ENCODE measurements at places on chromosomes 5 and 9.
A peak's percentile ranks its signal among the peaks of the same experiment; 100 is the strongest.

DNA sequence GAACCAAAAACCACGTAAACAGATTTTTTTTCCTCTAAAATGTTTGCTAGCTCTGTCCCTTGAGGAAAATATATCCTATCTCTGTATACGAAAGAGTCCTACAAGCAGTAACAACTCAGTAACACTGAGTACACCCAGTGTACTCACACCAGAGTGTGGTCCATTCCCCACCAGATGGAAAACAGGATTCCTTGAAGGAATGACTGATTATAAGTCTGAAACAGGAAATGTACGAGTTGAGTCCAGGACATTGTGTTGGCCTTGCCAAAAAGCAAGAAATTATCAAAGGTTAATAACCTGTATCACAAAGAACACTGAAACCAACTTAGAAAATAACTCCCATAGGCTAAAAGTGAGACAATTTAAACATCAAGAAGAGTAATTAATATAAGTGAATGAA lies 20.4 kb downstream of the GOLPH3 start:
- no peak for DNase-seq

DNA sequence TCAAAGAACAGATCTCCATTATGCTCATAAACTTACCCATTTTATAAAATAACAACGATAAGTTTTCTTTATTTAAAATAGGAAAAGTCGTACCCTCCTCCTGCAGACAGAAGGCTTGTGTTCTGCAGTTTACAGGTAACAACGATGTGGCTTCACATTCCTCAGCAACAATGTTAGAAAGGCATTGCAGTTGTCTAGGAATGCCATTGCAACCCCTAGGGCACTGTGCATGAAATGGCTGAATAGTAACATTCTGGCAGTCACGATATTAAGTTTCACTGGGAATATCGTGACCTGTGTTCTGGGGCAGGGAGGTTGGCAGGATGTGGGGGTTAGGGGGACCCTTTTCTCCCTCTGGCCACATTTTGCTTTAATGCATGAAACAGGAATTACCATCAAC lies 331.9 kb downstream of the DEPDC1B start:
- DNase-seq: no peak

GRCh38 chr9:84239343-84239742 lies 101.2 kb downstream of the SLC28A3 start:
- DNase-seq: no peak

GRCh38 chr5:173901705-173902104 lies 13.6 kb downstream of the CPEB4 start:
- DNase-seq: no peak

DNA sequence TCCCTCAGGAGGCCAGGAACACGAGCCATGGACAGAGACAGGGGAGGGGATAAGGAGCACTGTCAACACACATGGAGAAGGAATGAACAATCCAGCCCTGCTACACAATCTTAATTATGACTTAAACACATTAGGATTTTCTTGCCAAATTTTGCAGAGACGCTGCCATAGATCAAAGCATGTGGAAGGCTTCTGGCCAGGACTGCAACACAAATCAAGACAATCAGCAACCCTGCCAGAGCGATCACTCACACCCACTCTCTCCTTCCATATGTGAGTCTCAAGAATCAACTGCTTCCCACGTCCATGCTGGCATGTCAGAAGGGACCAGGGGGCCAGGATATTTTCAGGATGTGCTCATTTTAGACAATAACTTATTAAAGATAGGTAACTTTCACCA lies 85.6 kb downstream of the ROR2 start:
- DNase-seq: no peak

- DNase-seq: peak; percentile 83
These were observed 7.9 kb upstream of the ZFP62 start for GRCh38 chr5:180868960-180869359.

DNA sequence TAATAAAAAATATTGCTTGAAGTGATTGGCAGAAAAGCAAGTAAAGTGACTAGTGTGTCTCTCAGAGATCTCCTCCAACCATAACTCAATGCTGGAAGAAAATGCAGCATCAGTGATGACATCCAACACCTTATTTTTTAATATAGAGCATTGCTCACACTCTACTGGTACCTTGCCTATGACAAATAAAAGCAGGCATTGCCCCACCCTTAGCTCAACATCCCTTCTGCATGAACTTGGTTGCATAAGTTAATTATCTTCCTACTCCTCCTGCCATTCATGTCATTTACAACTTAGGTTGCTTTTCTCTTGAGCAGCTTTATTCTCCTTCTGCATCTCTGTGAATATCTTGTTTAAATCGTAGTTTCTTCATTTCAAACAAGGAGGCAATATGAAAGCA lies 41.2 kb downstream of the FEM1C start:
- DNase-seq: no peak

DNA sequence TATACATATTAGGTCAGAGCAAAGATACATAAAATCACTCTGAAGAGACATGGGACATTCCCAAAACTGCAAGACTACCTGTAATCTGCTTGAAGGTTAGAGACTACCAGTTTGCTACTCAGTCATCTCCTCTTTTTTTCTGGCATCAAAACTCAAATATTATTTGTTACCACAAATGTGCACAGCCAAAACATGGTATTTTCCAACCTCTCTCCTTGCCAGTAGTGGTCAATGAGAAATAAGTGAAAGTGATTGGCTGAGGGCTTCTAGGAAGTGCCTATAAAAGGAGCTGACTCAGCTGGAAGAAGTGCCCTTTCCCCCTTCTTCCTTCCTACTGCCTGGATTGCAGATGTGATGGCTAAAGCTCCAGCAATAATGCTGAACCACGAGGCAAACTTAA lies 13.8 kb downstream of the GZMK start:
- DNase-seq: no peak

GRCh38 chr5:65663804-65664521 lies 39.1 kb downstream of the SHLD3 start:
- peak; percentile 11 for DNase-seq

GRCh38 chr9:86500667-86501435 lies 146.6 kb upstream of the TUT7 start:
- no peak for DNase-seq

- DNase-seq: no peak
These were observed 15.5 kb downstream of the TYRP1 start for GRCh38 chr9:12708562-12709298.

- DNase-seq: no peak
These were observed 165.5 kb downstream of the DAB2IP start for GRCh38 chr9:121816845-121817450.

DNA sequence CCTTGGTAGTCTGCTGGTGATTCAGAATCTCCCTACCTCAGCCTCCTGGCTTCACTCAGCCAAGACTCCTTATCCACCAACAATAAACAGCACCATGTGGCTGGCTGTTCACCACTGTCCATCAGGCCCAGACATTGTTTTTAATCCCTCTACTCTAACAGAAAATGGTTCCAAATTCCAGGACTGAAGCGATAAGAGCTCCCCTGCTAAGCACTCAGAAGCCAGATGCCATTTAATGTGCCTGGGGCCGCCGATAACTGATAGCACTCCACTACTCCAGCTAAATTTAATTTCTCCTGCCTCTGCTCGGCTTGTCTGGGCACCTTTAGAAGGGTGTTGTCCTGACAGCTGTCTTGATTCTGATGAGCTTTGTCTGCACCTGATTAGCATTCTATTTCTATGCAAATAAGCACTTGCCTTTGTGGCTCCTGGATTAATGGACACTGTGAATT lies 47.1 kb downstream of the ZNF622 start:
- no peak for DNase-seq

- no peak for DNase-seq
These were observed 218.3 kb downstream of the ADAMTSL1 start for GRCh38 chr9:18692268-18692667.

Measured in NCI-H460 (cell line).